ENCODE measurements at places on chromosomes 6 and 20.

DNA sequence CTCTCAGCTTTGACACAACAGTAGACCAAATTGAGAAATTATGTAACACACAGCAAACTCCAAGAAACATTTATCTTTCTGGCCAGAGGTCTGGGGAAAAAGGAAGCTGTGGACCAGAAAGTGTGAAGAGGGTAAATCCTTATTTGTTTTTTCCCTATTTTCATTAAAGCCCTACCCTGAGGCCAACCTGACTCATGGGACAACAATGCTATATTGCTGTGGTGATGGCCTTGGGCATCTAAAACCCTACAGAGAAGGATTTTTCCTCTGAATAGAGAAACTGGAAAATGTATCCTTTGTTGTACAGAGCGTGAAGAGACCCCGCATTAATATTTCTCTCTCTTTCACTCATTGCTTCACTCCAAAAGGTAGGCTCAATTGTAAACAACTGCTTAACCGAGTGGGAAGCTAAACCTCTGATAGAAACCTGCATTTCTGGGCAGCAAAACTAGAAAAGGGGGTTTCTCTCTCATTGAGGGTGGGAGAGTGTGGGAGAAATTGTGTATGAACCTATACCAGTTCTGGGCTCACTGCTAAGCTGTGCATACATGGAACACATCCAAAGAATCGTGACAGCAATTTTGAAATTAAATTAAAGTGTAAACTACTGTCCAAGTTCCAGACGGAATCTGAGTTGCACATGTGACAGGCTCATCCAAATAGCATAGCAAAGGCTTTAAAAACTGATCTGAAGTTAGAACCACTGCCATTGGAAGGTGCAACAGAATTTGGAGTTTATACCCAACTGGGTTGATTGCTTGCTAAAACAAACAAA, 175.5 kb downstream of the CLVS2 start:
- no peak for DNase-seq

DNA sequence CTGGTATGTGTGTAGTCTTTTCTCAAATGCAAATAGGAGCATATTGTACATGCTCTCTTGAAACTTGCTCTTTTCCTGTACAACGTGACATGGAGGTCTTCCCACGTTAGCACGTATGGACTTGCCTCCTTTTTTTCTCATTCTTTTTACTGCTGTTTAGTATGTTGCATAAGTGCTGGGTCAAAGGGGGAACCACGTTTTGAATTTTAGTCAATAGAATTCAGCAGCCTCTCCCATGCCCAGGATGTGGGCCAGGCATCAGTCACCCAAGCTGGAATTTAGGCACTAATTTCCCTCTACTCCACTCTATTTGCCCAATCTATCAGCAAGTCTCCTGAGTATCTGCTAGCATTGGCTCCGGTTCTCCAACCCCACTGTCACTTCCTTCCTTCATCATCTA, 41.5 kb upstream of the RNF24 start:
- no peak for DNase-seq

- no peak for DNase-seq
These were observed 11.8 kb upstream of the TRAM2 start for GRCh38 chr6:52588710-52589091.

DNA sequence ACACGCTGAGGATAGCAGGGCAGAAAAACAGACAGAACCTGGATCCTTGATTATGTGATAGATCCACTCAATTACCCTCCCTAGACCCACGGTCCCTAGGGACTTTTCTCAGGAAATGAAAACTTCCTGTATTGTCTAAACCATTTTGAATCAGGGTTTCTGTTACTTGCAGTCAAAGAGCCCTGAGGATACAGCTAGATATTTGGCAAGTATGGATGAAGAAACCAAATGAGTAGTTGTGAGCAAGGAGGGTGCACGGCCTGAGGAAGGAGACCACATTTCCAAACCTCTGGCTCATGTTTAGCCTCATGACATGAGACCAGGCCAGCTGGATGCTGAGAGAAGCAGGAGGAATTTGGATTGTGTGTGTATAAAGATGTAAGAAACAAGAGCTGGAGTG, 91.6 kb downstream of the MRPL14 start:
- DNase-seq: no peak

GRCh38 chr6:107832151-107833056, 8.3 kb upstream of the SCML4 start:
- DNase-seq: no peak

GRCh38 chr6:3007571-3007970, 7.9 kb downstream of the NQO2 start:
- no peak for DNase-seq

- no peak for DNase-seq
These were observed 204.5 kb downstream of the PREX1 start for GRCh38 chr20:48623176-48623905.

All from activated naive CD4-positive, alpha-beta T cell treated with Interleukin-2 at 50 U/mL for 16 hours (primary cell).